COR-L47 (cell line): ENCODE measurements at places on chromosomes 16 and 17.

- DNase-seq = no peak
Measured at GRCh38 chr17:4901648-4902344, 1.1 kb downstream of the CHRNE start.

GRCh38 chr16:14168146-14168545 lies 97.0 kb downstream of the MRTFB start:
- DNase-seq = no peak

DNA sequence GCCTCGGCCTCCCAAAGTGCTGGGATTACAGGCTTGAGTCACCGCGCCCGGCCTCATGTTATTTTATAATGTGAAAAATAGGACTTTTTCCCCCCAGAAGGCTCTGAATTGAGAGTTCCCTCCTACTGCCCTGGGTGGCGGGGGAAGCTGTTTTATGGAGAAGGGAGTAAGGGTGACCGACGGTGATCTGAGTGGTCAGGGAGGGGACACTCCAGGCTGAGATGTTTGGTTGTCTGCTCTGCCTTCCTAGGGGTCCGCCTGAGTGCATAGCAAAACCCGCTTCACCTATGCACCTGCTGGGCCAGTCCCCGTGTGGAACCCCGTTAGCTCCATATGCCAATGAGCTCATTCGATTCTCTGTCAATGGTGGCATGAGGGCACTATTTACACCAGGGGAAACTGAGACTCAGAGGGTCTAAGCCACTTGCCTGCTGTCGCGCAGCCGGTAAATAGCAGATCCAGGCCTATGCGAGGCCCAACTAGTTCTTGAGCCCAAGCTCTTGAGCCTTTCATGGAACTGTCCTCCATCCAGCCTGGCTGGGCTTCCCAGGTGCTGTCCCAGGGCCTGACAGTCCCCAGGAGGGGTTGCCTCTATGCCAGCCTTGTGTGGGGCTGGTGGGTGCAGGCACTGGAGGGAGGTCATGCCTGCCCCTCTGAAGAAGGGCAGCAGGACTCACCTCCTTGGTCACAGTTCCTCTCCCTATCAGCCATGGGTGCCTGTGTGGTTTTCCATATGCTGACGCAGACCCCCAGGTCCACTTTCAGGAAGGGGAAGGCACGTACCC lies 1.7 kb upstream of the GJD3 start:
- DNase-seq = no peak

DNA sequence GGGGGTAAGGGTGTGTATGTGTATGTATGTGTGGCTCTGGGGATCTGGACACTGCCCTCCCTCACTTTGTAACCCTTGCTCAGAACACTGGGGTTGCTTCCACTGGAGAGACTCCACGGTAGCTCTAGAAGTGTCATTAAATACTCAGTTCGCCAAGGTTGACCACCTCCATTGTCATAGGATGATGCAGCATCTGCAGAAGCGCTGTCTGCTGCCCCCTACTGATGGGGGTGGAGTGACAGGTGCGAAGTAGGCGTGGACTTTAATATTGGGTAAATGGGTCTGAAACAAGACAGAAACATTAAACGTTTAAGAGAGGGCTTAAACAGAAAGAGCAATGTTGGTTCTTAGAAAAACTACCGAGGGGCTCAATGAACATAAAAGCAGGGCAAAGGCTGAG lies 35.5 kb upstream of the STAC2 start:
- DNase-seq = no peak
